ENCODE measurements at places on chromosomes 2 and 18.

GRCh38 chr18:50281972-50282520, 723 bp upstream of the MBD1 start:
- DNase-seq = no peak

DNA sequence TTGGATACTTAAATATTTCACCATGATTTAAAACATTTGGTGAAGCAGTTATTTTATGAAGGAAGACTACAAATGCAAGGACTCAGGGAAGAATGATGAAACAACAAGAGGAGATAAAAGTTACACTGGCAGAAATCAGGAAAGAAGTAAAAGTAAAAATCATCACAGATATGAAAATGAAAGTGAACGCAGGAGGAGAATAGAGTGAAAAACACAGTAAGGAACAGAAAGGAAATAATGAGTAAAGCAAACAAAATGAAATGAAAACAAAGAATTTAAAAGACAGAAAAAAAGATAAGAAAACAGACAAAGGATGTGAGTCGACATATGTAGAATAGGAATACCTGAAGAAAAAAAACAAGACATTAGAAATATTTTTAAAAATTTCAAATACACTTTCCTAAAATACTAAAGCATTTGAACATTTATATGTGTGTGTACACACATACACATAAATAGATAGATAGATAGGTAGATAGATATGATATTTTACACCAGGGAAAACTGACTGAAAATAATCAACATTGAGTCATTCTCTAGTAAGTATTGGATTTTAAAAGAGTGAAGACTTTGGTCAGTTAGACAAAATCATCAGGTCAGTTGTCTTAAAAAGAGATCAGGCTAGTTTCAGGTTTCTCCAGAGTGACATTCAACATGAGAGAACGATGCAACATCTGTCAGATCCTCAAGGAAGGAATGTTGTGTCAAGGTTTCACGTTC, 12.1 kb upstream of the KDSR start:
- DNase-seq = no peak

DNA sequence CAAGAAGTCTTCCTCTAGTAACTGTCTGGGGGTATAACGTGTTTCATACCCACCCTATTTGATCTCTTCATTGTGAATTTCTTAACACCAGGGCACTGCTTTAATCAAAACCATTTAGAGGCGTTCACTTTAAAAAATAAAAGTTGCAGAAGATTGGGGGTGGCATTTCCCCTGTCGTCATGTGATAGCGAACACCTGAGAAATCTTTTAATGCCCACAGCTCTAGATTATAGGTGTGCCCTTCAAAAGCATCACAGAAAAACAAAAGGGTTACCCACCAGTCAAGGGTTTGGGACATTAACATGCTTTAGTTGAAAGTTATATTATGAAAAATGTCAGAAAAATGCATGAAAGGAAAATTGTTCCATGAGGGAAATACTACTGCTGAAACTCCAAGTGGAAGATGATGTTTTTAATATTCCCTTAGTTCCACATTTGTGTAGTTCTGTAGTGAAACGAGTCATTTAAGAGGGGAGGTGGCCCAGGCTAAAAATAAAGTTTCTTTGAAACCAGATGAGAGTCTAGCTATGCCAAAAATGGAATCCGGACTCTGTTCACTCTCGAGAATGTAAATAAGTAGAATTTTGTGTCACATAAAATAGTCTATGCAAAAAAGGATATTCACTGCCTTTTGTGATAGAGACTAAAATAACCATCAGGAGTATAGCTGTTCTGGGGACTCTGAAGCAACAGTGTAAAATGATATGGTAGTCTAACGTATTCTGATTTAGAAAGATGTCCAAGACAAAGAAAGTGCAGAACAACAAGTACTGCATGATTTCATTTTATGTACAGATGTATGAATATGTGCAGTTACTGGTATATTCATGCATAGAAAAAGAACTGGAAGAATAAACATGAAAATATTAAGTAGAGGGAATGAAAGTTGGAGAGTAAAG, 95.3 kb downstream of the TMEM247 start:
- no peak for DNase-seq

DNA sequence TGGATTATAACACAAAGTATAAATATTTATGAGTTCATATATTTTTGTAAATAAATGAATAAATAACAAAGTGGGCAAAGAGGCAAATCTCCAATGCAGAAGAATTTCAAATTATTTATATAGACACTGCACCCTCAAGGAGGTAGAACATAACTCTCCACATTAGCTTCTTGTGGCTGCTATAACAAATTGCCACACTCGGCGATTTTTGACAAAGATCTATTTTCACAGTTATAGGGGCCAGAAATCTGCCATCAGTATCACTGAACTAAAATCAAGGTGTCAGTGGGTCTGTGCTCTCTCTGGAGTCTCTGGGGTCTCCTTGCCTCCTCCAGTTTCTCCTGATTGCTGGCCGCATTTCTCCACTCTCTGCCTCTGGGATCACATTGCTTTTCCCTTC, 92.0 kb upstream of the FAM136A start:
- DNase-seq = no peak

DNA sequence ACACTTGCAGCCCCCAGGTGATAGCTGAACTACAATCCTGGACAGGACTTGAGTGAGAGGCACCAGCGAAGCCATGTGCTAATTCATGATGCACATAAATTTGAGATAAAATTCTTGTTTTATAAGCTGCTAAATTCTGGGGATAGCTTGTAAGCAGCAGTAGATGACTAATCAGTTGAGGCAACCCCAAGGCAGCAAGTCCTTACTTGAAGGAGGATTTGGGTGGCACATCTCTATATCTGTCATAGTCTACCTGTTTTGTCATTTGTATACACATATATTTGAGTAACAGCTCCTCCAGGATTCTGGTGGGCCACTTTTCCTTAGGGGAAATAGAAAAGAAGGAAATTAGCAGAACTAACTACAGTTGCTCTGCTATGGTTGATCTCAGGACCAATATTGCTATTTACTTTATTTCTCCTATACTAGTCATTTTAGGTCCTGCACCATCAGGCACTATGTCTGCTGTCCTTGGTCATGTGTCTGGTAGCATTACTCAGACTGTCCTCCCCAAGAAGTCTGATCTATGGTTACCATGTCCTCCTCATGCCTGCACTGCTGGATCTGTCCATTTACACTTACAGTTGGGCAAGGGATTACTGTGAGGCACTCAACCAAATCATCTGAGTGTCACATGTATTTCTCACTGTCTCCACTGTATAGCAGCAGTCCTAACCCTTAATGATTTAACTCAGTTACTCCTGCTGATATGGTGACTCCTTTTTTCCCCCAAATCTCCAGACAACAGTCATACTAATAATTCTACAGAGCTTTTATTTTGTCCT, 436.0 kb upstream of the CWC22 start:
- DNase-seq = peak; percentile 25

- DNase-seq = no peak
Observed at GRCh38 chr2:129911363-129912065, 68.0 kb upstream of the RAB6C start.

DNA sequence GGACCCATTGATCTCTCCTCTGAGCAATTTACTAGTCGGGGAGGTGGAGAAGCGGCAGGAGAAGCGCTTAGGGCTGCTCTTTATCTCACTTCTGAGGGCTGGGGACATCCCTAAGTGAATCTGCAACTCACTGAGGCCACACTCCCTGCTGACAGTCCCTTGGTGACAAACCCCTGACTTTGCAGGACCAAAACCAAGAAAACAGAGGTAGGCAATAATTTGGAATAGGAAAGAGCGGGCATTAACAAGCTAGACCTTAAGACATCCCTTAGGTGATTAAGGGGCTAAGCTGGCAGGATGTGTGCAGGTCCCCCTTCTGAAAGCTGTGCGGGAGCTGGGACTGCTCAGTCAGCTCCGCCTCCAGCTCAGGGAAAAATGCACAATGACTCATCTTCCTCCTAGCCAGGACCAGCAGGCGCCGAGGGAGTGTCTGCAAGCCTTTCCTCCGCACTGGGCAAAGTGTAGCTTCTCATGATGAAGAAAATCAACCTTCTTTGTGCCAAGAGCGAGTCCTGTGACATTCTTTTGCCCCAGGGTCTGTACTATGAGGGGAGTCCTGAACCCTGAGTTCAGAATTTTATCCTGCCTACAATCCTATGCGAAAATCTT, 63.3 kb downstream of the BOD1L2 start:
- peak; percentile 88 for DNase-seq

- no peak for DNase-seq
Observed at GRCh38 chr18:59866551-59867269, 33.1 kb upstream of the PMAIP1 start.

DNA sequence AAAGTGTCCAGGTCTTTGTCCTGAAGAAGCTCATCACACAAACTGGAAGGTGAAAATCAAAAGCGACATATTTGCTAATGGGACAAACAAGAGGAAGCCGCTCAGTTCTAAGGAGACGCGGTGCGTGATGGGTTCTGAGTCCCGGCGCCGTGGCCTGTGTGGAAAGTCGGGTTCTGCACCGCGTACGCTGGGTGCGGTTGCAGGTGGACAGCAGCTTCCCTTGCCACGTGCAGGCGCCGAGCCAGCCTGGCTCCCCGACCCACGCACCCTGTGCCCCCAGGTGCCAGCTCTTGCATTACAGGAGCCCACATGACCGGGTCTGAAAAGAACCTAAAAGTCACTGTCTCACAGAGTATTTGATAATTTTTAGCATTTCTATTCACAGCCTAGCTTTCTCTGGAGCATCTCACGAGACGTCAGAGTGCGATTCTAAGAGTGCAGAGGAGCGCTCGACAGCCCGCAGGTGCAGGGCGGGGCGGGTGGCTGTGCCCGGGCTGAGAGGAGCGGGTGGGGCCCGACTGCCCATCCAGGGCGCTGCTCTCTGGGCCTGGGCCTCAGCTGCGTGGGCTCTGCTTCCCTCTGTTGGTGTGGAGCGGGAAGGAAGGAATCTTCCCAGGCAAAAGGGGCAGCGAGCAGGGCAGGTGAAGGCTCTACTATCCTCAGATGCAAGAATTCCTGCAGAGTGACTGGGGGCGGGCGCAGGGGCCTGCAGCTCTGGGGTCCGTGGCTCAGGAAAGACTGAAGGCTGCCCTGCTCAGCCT, 39.4 kb downstream of the MYT1L start:
- DNase-seq = no peak

DNA sequence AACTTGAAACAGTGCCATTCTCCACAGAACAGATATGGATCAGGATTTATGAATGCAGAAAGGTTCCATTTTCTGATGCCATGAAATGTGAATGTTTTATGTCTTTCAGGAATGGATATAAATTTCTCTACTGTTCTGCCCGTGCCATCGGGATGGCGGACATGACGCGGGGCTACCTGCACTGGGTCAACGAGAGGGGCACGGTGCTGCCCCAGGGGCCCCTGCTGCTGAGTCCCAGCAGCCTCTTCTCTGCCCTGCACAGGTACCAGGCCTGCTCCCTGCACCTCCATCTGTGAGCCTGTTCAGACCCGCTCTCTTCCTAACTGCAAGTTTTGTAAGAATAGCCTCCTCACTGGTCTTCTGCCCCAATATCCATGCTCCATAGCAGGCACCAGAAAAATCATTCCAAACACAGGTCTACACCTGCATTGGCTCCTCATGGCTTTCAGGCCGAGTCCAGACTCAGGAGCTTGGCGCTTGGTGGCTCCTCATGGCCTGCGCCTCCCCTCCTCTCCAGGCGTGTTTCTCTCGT, 68.6 kb downstream of the LPIN1 start:
- no peak for DNase-seq

GRCh38 chr2:66602341-66602740, 167.4 kb downstream of the MEIS1 start:
- DNase-seq = no peak

DNA sequence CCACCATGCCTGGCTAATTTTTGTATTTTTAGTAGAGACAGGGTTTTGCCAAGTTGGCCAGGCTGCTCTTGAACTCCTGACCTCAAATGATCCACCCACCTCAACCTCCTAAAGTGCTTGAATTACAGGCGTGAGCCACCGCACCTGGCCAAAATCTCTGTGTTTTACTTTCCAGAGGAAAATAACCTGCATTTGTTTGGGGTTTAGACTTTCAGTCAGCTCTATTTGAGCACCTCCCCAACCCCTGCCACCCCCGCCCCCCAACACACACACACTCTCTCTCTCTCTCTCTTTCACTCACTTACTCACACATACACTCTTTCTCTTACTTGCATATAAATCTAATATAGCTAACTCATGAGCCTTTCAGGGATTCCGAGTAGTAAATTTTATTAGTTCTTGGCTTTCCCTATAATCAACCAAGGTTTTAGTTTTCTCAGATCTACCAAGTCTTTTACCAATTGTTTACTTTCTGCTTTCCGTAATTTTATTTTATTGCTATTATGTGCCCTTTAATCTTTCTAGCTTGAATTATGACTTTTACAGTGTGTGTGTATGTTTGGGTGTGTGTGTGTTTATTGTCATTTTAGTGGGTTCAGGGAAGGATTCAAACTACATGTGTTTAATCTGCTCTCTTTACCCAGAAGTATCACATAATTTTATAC, 24.5 kb downstream of the MFSD6 start:
- DNase-seq = no peak

- peak; percentile 89 for DNase-seq
Observed at GRCh38 chr2:85503851-85504777, 34.9 kb upstream of the MAT2A start.

DNA sequence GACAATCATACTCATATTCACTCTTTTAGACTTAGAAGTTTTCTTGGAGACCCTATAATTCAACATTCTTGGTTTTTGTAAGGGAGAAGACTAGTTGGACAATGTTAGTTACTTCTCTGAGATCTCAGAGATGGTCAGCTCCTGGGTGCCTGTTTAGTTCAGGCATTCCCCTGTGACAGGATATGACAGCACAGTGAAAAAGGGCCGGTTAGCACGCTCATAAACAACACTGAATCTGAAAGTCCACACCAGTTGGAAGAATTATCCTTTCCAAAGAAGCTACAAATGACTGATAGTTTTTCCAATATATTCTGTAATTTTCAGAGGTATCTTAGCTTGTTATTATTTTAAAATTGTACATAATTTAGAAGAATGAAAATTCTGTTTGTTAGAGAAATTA, 75.7 kb downstream of the ADAM23 start:
- no peak for DNase-seq

All from renal cortical epithelial cell (primary cell).